Testis (tissue), 5 donors: ENCODE measurements at places on chromosomes 12 and 14. TPM values are rescaled to one million over a fixed set of nuclear protein-coding genes. Genes with fewer than 3 reads are reported as not detected.

BATF gene
- polyA plus RNA-seq, result 1.5 TPM

IAPP gene
- 5.7 TPM for polyA plus RNA-seq

MYO1H gene
- polyA plus RNA-seq, result 2.9 TPM

TARBP2 gene
- 37.8 TPM for polyA plus RNA-seq

ERP27 gene
- polyA plus RNA-seq, result 0.34 TPM

GPR132 gene
- 1.2 TPM for polyA plus RNA-seq

PTHLH gene
- 2.5 TPM for polyA plus RNA-seq

LMNTD1 gene
- 22.9 TPM for polyA plus RNA-seq

CCDC196 gene
- polyA plus RNA-seq, result 66.6 TPM

HPD gene
- 11.6 TPM for polyA plus RNA-seq

RHOJ gene
- polyA plus RNA-seq, result 8.4 TPM

CFAP54 gene
- 8.4 TPM for polyA plus RNA-seq

RAD9B gene
- polyA plus RNA-seq, result 21.8 TPM

ESPL1 gene
- 30.5 TPM for polyA plus RNA-seq

NRL gene
- polyA plus RNA-seq, result 8.2 TPM

TMTC2 gene
- polyA plus RNA-seq, result 8.1 TPM

ADCY6 gene
- 16.5 TPM for polyA plus RNA-seq

ST8SIA1 gene
- polyA plus RNA-seq, result 6.5 TPM

CD163L1 gene
- polyA plus RNA-seq, result 8.8 TPM

DCAF5 gene
- polyA plus RNA-seq, result 168 TPM

PTPN6 gene
- 19.1 TPM for polyA plus RNA-seq

SSTR1 gene
- 0.45 TPM for polyA plus RNA-seq

RTN1 gene
- 10.9 TPM for polyA plus RNA-seq

PRB2 gene
- 1.3 TPM for polyA plus RNA-seq

MON2 gene
- 22.8 TPM for polyA plus RNA-seq

CLECL1 gene
- polyA plus RNA-seq, result 1.4 TPM

POTEG gene
- polyA plus RNA-seq, result 4.2 TPM

GPR84 gene
- 0.58 TPM for polyA plus RNA-seq

SDSL gene
- 16.3 TPM for polyA plus RNA-seq

AICDA gene
- polyA plus RNA-seq, result 0.11 TPM

EML1 gene
- polyA plus RNA-seq, result 18.1 TPM

ACSM4 gene
- polyA plus RNA-seq, result 1.3 TPM

ERGIC2 gene
- 71.3 TPM for polyA plus RNA-seq

UNC119B gene
- polyA plus RNA-seq, result 42.2 TPM

WSCD2 gene
- polyA plus RNA-seq, result 0.94 TPM

TMEM119 gene
- 17.1 TPM for polyA plus RNA-seq

SLC6A12 gene
- polyA plus RNA-seq, result 6.4 TPM

TMTC1 gene
- polyA plus RNA-seq, result 8.4 TPM
